ENCODE measurements at places on chromosomes 4 and X.

DNA sequence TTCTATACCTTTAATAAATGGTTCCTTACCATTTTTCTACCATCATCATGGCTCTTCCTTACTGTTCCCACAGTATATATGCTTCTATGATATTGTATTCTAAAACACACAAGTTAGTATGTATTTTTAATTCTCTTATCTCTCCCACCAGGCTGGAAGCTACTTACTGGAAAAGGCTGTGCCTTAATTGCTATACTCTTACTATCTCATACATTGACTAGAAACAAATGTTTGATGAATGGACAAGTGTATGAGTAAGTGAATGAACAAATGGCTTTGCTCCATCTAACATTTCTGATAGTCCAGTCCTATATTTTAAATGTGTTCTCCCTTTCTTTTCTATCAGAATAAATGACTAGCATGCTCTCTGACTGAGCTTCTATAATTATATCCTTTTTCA lies 320.8 kb upstream of the RASGEF1B start:
- no peak for ATAC-seq

GRCh38 chr4:821181-821591 lies 4.7 kb downstream of the CPLX1 start:
- ATAC-seq, result no peak

DNA sequence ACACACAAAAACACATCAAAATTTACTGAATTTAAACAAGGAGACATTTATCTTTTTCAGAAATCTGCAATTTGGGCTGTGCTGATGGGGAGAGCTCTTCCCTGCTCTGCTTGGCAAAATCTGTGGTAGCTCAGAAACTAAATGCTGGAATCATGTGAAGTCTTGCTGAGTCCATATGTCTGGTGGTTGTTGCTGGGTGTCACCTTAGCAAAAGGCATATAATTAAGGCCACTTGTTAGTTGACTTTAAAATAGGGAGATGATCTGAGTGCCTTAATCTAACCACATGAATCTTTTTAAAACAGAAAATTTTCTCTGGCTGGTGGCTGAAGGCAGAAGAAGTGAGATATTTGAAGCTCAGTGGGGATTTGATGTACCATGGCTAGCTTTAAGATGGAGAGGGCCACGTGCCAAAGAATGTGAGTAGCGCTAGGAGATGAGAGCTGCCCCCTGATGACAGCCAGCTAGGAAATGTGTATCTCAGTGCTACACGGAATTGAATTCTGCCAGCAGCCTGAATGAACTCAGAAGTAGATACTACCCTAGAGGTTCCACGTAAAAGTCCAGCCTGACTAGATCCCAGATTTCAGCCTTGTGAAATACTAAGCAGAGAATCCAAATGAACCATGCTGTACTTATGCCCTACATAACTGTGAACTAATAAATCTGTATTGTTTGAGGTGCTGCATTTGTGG lies 7.6 kb upstream of the GUF1 start:
- ATAC-seq, result no peak

DNA sequence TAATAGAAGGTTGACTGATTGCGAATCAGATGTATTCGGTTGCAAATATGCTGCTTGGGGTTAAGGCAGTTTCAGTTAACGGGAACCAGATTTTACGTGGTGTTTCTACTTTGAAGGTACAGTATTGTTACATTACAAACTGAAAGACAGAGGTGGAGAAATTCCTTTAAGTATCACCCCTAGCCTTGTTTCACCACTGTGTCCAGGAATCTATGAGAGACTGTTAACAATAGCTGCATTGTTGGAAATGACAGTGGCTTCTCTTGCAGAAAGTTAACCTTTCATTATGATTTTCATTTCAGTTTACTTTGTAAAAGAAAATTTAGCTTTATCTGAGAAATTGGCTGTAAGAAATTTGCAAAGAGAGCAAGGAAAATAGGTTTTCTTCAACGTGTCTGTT lies 2.6 kb downstream of the CDKL5 start:
- ATAC-seq, result no peak

DNA sequence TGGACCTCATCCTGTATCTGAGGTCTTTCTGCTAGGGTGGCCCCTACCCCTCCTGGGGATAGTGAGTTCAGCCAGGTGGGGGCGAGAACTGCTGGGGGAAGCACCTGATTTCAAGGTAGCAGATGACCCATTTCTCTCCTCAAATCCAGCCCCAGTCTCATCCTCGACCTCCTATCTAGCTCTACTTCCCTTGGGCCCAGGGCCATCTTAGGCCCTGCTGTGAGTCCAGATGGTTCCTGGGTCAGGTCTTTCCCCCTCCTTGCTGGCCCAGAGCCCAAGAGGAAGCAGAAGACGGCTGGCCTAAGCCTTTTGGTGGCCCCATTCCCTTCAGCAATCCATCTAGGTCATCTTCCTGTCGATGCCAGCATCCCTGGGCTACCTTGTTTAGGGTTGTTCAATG lies 3.3 kb downstream of the CDK16 start:
- ATAC-seq, result no peak

DNA sequence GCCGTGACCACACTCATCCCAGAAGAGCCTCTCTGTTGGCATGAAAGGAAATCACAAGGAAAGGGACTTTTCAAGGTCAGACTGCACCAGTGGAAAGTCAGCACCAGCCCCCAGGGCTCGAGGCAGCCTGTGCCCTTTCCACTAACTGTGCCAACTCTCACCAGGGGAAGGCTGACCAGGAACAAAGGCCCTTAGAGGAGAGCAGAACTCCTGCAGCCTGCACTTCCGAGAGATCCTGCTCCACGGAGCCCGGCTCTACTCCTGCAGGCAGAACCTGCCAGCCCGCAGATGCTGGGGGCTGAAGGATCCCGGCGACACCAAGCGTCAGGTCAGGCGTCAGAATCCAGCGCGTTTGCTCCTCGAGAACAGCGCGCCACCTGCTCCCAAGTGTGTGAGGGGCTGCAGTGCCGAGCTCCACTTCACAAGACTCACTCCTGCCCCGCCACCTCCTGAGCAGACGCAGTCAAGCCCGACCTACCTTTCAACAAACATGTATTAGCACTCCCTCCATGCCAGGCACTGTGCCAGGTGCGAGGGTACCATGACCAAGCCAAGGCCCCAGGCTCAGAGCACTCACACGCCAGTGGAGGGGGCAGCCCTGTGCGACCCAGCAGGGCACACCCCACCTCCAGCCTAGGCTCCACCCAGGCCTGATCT lies 13.6 kb upstream of the HELT start:
- ATAC-seq, result peak; percentile 52

- ATAC-seq, result no peak
These were observed 1495.1 kb downstream of the C4orf33 start for GRCh38 chr4:130591091-130591490.

Measured in activated T-helper 17 cell treated with anti-CD3 and anti-CD28 coated beads, Interleukin-2, amount 50 U/mL, for 72 hours (primary cell).